ENCODE measurements at places on chromosomes 12 and 14. TPM values are rescaled to one million over a fixed set of nuclear protein-coding genes. Genes with fewer than 3 reads are reported as not detected.

The PRR4 gene
- total RNA-seq: 1.3 TPM

The KRT81 gene
- total RNA-seq: not detected

- H3K27ac ChIP-seq: no peak overlapping the region
- H3K4me3 ChIP-seq: no peak overlapping the region
- no peak for DNase-seq
- H3K27me3 ChIP-seq: no peaks in the 10 kb centered on the region
- no peaks in the 10 kb centered on the region for H3K4me1 ChIP-seq
- no peaks in the 10 kb centered on the region for H3K36me3 ChIP-seq
Measured at GRCh38 chr12:104006929-104007328, 41.3 kb downstream of the TDG start.

DNA sequence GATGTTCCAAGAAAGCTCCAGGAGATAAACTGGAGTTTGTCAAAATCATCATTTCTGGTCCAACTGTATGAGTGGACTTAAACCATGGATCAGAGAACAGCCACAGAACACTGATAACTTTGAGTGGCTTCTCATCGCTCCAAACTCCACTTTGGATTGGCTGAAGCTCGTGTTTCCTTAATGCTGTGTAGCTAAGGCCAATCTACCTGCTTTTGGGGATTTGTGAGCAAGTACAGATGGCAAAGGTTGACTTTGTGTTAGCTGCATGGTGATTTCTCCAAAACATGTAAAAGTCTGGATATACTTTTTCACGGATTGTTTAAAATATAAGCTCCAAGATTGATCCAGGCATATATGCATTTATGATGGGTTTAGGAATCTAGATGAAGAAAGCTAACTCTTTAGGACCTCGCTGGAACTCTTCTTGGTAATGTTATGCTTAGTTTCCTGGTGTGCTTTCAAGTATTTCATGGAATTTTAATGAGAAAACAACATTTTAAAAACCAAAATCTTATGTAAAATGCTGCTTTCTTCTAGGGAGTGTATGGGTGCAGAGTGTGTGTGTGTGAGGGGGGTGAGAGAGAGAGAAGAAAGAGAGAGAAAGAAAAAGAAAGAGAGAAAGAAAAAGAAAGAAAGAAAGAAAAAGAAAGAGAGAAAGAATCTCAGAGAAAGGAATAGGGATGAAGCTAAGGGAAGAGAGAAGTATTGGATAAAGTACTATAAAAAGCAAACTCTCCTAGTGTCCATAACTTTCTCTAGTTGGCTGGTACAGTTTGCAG is 11.6 kb upstream of the PAX9 start:
- no peaks in the 10 kb centered on the region for H3K36me3 ChIP-seq
- peaks cover 53% of the 10 kb centered on the region for H3K27me3 ChIP-seq
- no peak overlapping the region for H3K27ac ChIP-seq
- DNase-seq: no peak

GRCh38 chr12:115421350-115421749 is 737.4 kb upstream of the TBX3 start:
- no peak overlapping the region for H3K27ac ChIP-seq
- DNase-seq: no peak
- H3K4me1 ChIP-seq: no peaks in the 10 kb centered on the region
- no peaks in the 10 kb centered on the region for H3K27me3 ChIP-seq
- H3K36me3 ChIP-seq: no peaks in the 10 kb centered on the region
